OCI-LY7 (cell line): ENCODE measurements at places on chromosomes 12 and 14.

DNA sequence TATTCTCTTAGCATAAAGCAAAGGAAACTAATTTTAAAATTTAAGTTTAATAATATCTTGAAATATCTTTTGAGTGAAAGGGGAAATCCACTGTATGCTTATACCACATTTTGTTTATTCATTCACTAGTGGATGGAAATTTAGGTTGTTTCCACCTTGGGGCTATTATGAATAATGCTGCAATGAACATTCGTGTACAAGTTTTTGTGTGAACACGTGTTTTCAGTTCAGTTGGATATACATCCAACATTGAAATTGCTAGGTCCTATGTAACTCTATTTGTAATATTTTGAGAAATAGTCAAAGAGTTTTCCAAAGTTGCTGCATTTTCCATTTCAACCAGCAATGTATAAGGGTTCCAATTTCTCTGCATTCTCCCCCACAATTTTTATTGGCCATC lies 83.7 kb upstream of the ETV6 start:
- no peak for DNase-seq

DNA sequence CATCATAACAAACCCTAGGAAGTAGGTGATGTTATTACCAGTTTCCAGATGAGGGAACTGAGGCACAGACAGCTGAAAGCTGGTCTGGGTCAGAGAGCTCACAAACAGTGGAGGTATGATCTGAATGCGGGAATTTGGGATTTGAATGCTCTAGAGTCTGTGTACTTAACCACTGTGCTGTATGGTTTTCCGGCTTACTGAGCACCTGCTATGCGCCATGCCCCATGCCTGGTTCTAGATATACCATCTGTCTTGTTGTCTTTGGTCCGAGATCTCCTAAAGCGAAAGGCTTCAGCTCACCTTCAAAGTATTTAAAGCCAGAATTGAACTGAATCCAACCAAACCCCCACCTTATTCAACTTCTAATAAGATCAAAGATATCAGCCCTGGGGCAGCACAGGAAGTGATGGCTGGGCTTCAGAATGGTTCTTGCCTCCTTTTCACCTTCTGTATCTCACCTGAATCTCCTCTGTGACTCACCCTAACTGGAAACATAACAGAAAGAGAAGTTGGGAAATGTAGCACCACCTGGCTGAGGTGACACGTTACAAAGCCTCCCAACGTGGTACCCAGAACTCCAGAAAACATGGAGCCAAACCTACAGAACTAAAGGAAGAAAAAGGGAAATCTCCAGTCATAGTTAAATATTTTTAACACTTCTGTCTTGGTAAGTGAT lies 54.3 kb downstream of the PRMT8 start:
- DNase-seq = no peak

DNA sequence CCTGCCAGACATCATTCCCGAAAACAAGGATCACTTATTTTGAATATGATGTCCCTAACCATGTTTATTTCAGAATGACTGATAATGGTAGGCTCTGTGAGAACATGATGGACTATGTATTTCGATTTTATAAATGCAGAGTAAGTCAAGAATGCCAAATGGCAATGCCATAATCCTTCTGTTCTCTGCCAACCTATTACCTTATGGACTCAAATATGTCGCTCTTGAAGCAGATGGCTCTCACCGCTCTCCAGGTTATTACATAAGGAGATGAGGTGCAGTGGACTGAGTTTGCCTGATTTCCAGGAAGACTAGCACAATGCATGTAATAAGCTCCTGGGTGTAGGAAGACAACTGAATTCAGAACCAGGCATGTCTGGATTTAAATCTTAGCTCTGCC lies 227.2 kb downstream of the BTG1 start:
- no peak for DNase-seq

DNA sequence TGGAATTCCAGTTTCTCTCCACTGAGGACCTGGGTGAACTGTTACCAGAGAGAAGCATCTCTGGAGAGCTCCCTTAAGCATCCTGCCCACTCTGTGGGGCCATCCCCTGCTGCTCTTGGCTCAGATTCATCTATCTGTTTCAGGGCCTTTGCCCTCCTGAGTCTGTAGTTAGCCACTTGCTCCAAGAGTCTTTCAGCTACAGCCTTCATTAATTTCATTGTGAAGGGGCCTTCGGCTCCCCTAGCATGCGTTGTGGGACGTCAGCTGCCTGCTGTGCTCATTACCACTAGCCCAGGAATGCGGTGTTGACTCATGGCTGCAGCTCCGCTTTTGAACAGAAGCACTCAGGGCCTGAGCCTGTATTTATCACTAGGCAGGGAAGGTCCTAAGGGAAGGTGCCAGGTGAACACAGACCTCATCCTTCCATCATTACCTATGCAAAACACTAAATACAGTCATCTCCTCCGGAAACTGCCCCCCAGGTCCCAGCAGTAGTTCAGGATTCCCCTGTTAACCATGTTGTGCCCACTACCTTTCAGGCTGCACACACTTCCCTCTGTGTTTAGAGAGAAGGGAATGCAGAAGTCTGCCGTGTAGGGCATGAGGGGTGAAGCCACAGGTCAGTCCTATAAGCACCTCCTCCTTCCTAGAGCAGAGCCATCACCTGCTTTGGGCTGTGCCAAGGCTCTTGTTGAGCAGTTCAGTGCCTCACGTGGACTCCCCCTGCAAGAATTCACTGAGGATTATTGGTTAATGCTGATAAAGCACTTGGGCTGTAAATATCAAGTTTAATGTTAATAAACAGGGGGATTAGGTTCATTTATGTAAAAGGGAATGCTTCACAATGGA lies 191.4 kb downstream of the CACNA1C start:
- no peak for DNase-seq

GRCh38 chr12:105257321-105257728 lies 21.4 kb upstream of the APPL2 start:
- no peak for DNase-seq

DNA sequence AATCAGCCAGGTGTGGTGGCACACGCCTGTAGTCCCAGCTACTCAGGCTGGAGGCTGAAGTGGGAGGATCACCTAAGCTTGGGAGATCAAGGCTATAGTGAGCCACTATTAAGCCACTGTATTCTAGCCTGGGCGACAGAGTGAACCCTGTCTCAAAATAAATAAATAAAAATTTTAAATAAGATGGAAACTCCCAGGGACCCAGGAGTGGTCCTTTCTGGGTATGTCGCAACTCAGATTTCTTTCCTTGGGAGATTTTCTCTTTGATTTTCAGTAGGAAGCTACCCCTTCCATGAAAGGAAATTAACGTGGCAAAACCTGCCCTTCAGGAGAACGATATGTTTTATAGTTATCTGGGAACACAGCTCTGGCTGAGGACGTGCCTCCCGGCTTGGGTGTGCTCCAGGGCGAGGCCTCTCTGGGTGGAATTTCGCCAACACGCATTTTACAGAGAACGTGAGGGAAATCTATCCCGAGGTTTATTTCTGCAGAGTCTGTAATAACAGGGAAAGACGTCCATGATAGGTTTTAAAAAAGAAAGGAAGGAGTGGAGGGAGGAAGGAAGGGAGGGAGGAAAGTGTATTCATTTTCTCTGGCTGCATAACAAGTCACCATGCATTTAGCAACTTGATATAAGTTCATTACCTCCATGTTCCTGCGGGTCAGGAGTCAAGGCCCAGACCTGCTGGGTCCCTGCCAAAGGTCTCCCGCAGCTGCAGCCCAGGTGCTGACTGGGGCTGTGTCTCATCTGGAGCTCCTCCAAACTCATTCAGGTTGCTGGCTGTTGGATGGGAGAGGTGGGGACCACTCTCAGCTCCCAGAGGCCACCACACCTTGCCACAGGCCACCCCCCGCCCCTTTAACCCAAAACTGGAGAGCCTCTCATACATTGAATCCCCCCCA lies 80.6 kb upstream of the GSC start:
- no peak for DNase-seq

GRCh38 chr12:33115716-33116115 lies 219.1 kb upstream of the PKP2 start:
- DNase-seq = no peak

DNA sequence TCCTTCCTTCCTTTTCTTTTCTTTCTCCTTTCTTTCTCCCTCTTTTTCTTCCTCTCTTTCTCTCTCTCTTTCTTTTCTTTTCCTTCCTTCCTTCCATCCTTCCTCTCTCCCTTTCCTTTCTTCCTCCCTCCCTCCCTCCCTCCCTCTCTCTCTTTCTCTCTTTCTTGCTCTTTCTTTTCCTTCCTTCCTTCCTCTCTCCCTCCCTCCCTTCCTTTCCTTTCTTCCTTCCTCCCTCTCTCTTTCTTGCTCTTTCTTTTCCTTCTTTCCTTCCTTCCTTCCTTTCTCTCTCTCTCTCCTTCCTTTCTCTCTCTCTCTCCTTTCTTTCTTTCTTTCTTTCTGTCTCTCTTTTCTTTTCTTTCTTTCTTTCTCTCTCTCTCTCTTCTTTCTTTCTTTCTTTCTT lies 207.6 kb downstream of the ATP23 start:
- no peak for DNase-seq

- DNase-seq = no peak
Measured at GRCh38 chr12:98973395-98973794, 328.3 kb downstream of the APAF1 start.

- DNase-seq = no peak
Measured at GRCh38 chr12:34298971-34299801, 276.9 kb downstream of the ALG10 start.

GRCh38 chr12:32504591-32504990 lies 105.2 kb downstream of the FGD4 start:
- DNase-seq = no peak

DNA sequence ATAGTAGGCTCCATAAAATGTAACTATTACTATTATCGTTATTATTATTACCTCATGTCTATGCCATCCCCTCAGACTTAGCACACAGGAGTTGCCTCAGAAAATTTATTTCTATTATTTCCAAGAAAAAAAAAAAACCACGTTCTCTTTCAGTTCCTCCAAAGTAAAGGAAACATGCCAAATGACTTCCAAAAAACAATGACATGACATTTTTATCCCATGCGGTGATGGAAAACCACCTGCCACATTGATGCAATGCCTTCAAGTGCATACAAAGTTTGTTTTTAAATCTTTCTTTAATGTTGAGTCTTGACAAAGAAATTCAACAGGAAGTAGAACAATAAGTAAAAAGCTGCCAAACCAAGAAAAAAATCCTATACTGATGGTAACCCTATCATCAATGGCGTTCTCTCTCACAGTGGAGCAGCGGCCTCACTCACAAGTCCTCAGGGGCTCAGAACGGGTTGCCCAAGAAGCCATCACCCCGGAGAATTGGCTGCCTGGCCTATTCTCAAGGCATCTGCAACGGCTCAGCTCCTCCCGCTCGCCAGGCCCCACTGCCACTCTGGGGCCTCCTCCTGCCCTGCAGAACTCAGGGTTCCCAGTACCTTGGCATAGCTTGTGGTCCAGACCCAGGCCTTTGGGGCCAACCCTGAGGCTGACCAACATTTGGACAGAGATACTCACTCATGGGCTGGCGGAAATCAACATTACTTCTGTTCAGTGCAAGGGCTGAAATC lies 51.9 kb downstream of the SERPINA3 start:
- DNase-seq = no peak

- no peak for DNase-seq
Measured at GRCh38 chr14:34103176-34103575, 152.3 kb upstream of the EGLN3 start.

- no peak for DNase-seq
Measured at GRCh38 chr14:22567437-22567836, 21.6 kb downstream of the DAD1 start.

GRCh38 chr12:6323340-6323994 lies 13.0 kb downstream of the PLEKHG6 start:
- peak; percentile 77 for DNase-seq

DNA sequence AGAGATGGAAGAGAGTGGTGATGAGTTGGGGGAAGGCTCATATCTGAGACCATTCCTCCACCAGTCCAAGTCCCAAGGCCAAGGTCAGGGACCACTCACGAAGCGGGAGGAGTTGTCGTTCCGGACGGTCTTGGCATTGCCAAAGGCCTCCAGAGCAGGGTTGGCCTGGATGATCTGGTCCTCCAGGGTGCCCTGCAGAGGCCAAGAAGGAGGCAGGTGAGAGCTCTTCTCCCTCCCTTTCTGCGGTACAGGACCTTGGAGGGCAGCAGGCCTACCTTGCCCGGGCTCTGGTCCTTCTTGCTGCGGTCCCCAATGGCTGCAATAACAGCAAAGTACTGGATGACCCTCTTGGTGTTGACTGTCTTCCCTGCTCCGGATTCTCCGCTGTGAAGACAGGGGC lies 4.0 kb downstream of the MYH7 start:
- no peak for DNase-seq

DNA sequence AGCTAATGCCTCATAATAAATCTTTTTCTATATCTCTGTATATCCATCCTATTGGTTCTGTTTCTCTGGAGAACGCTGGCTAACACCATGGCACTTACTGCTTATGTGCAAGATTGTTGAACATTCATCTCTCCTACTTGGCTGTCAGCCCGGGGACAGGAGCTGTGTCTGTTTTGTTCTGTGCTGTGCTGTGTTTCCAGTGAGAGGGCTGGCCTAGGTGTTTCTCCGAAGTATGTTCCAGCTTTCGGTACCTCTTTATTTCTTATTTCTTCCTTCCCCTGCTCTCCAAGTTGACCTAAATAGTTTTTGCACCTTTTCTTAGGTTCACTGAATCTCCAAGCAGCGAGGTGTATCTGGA lies 18.8 kb upstream of the NR4A1 start:
- DNase-seq = no peak

DNA sequence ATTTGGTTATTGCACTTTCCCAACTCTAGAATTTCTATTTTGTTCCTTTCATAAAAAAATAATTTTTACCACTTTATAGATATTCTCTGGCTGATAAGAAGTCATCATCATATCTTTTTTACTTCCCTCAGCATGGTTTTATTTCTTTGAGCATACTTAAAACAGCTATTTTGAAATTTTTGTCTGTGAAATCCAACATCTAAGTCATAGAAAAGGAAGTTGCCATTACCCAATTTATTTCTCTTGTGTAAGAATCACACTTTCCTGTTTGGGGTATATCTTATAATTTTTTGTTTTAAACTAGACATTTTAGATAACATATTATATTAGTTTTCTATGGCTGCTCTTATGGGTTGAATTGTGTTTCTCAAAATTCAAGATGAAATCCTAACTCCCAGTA lies 400.2 kb upstream of the OR4E1 start:
- no peak for DNase-seq

DNA sequence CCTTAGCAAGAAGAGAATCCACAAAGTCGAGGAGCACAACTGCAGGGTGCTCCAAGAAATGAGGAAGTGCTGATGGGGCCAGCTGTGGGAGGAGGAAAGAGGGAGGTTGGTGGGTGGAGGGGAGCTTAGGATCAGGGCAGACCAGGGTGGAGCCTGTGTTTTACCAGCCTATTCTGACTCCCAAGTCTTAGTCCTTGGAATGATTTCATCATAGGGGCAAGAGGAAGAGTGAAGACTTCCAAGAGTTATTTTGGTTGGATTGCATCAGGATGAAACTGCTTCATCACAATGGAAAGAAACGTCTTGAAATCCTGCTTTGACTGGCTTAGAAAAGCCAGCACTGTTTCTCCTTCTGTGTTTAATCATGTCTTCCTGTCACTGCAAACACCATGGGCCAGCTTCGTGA lies 194.0 kb downstream of the DPF3 start:
- DNase-seq = no peak

- DNase-seq = no peak
Measured at GRCh38 chr12:119728444-119728745, 60.5 kb downstream of the PRKAB1 start.
